ENCODE measurements at places on chromosomes 3 and 15.

GRCh38 chr3:18556503-18557135, 131.5 kb upstream of the SATB1 start:
- DNase-seq: no peak

DNA sequence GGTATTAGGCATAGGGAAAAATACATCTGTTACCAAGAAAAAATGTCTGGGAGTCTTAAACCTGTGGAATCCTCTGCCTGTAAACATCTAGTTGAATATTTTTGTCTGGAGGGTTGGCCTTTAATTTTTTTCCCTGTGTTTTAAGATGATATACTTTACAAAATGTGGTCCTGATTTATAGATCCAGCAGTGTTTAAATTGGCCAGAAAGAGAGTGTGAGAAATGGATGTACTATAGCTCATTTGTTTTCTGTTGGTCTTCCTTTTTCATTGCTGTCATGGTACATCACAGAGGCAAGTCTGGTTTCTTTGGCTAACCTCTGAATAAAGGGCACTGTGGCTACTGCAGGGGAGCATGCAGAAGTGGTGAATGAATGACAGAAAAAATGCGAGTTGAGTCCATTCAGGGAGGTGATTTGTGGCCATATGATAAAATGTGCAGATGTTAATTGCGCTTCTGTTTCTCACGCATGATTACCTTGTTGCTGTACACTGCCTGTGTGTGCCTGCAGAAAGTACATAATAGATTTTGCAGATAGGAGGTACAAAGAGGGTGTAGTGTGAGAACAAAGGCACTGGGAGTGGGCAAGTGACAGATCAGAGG, 150.0 kb downstream of the NFKBIZ start:
- no peak for DNase-seq

DNA sequence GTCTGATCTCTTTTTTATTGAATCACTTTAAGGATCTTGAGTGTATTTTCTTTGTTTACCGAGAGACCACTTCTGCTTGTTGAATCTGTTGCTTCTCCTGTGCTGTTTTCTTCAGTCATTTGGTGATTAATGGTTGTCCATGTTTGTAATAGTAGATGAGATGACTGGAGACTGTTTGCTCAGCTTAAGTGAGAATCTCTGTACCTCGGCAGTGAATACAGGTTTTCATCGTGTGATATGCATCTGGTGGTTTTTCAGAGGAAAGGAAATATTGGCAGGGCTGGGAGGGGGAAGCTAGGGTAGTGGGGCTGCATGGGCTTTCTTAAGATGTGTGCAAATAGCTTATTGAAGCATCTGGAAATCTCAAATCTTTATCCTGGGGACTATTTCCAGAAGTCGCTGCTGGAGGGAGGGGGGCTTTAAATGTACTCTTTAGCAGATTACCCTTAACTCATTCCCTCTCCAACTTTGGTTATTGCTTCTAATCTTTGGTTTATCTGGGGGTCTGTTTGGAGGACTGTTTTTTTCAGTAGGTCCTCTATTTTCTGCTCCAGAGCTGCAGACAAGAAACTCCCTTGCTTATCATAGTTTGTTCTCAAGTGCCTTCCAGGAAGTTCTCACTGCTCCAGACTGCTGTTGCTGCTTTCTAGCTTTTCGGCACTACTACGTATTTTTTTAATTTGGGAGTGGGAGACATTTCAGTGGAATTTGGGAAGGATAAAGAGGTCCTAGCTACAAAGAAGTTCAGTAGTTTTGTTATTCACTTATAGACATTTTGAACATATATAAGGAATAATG, 19.4 kb downstream of the CMTM8 start:
- no peak for DNase-seq

GRCh38 chr3:11829416-11829815, 17.3 kb downstream of the TAMM41 start:
- no peak for DNase-seq

DNA sequence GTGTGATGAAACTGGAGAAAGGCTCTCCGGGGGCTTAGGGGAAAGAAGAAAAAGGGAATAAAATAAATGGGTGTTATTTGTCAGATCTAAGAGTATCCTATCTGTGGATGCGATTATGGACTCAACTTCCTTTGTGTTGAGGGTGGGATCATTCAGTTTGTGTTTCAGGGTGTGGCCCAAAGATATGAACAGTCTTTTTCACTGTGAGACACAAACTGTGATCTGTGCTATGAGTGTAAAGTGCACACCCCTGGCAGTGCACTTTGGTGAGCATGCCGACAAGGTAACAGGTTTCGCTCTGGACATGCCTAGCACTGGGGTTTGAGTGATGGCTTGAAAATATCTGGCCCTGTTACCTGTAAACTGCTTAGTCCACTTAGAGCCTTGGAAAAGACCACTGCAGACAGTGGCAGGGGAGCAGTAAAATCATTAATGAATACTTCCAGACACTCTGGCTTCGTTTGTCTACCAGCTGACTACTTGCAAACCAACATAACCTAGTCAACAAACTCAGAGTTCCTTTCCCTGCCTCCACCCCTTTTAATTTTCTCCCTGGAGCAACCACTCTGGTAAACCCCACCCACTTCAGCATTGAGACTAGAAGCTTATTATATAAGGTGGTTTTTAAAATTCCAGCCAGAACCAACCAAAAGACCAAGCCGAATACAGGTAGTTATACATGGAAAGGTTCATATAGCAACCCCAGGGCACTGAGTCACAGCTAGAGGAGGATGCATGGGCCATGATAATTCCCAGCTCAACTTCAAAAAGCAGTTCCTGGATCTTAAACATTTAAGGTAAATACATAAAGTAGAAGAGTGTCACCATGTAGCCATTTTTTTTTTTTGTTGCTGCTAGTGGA, 55.1 kb downstream of the TAMM41 start:
- DNase-seq: no peak

DNA sequence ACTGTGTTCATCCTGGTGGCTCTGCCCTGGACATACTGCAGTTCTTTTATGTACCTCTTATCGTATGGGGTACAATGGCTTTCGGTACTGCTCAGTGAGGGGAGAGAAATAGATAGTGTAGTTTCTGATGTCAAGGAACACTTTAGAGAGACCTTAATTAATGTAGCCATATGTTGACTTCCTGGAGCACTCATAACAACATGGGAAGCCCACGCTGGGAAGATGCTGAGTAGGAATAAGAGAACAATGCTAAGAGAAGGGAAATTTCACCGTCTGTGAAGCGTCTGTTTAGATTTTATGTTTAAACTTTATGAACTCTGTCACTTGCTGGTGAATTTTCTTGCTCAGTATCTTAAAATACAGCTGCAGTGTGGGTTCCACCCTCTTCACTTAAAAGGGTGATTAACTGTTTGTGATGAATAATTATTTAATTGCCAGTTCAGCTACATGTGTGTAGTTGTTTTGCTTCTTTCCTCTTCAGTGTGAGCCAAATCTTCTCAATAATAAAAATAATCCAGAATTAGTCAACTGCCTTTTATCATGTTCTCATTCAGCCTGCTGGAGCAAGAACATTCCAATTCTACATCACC, 373.1 kb upstream of the TPRG1 start:
- DNase-seq: no peak

DNA sequence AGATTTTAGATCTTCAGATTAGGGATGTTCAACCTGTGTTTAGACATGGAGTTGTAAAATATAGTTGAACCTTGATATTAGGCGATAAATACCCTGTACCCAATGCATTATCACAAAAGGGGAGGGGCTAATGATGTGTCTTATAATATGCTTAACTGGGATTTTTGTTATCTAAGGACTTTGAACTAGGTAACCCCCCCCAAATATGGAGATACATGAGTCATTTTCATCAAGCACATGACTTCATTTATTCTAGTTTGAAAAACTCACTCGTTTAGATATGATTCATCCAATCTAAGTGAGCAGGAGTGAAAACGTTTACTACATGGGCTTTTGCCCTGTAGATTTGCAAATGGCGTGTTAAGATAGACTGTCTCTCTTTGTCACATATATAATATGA, 212.4 kb downstream of the IL5RA start:
- no peak for DNase-seq

- DNase-seq: no peak
These were observed 36.8 kb upstream of the TM4SF4 start for GRCh38 chr3:149437710-149438109.

GRCh38 chr15:66839506-66840112, 137.6 kb downstream of the SMAD6 start:
- no peak for DNase-seq

GRCh38 chr3:62229211-62229610, 144.1 kb downstream of the FEZF2 start:
- DNase-seq: no peak

DNA sequence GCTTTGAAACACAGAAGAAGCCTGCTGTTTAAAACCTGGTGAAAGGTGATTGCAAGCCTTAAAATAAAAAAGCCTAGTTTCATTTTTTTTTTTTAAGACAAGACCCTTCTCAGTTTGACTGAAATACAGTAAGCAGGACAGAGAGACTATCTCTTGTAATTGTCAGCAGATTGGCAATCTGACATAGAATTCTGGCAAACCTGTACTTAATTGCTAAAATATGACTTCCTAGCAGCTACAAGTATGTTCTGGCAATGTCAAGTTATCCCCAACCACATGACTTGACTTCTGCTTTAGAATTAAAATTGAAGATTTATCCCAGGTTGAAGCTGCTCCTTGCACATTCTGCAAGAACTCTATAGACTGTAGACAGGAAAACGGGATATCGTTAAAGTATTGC, 232.8 kb upstream of the NR2F2 start:
- no peak for DNase-seq

DNA sequence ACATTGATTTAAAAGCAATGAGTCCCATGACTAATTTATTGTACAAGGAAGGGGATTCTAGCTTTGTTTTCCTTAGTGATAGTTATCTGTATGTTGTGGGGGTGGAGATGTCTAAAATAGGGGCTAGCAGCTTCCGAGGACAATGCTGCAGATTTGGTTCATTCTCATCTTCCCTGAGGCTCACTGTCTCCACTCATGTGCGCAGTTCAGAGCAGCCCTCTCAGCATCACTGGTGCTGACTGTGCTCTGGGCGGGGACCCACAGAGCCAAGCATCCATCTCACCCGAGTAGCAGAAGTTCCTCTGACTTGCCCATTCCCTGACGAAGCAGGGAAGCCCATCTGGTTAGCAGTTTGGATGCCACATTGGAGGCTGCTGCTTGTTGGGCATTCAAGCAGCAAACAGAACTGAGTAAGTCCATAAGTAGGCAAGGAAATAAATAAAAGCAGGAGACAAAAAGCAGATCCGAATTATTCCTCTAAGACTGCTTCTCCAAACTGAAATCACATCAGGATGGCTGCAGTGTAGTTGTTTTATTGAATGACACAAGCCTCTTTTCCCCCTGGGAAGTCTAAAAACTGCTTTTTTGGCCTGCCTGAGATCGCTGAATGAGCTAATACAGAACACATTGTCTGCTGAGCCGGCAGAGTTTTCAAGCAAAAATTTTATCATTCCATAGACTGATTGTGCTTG, 27.5 kb downstream of the RARB start:
- no peak for DNase-seq

DNA sequence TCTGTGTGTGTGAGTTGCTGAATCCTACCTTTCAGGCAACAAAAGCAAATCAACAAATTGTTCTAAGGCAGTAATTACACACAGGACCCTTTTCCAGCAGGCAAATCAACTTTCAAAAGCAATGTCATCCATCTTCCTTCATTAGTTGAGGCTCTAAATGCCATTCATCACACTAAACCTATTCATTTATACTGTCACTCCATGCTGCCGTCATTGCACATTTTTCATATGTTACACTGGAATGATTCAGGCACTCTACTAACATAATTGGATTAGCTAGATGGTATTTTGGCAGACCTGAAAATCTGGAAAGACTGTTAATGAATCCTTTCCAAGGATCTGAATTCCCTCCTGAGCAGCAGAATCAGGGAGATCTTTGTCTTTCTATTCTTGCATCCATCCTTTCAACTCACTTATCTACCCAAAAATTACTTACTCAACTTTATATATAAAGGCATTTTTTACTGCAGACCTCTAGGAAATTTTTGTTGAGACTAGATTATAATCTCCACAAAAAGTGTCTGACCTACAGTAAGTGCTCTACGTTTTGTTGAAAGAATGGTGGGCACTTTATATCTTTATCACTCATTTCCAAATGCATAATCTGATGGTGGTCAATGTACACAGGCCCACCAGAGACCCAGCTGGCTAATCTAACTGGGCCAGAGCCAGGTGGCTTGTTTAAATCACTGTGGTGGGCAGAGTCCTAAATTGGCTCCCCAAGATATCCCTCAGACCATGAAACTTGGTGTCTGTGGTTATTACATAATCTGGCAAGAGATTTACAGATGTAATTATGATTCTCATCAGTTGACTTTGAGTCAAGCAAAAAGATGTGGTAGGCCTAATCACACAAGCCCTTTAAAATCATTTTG, 25.0 kb downstream of the MIX23 start:
- DNase-seq: no peak

DNA sequence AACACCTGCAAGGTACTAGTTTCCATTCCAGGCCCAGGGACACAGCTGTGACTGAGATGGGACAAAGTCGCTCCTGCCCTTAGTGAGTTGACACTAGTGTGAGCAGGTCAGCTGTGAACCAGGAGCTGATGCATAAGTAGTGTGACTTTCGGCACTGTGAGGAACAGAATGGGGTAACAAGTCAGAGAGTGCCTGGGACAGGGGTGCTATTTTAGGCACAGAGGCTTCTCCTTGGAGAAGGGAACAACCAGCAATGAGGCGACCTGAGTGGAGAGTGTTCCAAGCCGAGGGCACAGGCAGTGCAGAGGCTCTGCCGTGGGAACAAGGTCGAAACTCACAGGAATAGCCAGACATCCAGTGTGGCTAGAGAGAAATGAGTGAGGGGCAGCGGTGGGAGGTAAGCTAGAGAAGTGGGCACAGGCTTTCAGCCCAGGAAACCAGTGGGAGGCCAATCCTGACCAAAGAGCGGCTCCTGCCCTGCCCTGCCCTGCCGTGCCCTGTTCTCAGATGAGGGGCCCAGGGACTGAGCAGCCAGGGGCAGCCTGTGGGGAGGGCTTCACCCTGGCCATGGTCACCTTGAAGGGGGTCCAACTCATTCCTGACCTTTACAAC, 14.2 kb downstream of the DNAH1 start:
- DNase-seq: no peak

- no peak for DNase-seq
These were observed 4.1 kb upstream of the ACTC1 start for GRCh38 chr15:34799149-34800101.

GRCh38 chr3:154718053-154718452, 288.1 kb upstream of the GPR149 start:
- DNase-seq: no peak

GRCh38 chr3:43015991-43016865, 37.1 kb downstream of the GASK1A start:
- no peak for DNase-seq

- no peak for DNase-seq
These were observed 14.6 kb downstream of the HDC start for GRCh38 chr15:50250760-50251394.

GRCh38 chr3:101216710-101217465, 103.5 kb downstream of the IMPG2 start:
- no peak for DNase-seq

DNA sequence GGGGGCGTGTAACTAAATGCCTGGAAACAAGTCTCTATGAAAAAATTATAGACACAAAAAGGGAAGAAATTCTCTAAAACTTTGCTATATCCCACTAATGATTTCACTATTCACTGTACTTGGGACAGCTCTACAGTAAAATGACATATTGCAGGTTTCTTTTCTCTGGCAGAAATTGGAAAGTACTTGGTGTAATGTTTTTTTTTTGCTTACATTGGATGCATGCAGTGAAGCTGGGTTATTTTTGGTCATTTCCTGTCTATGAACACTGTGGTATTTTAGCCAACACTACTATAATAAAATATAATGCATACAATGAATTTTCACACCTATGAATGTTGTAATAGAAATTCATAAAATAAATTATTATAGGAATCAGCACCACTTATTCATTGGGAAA, 109.7 kb downstream of the LRRC49 start:
- DNase-seq: peak; percentile 13

GRCh38 chr3:197305854-197306253, 7.4 kb upstream of the DLG1 start:
- DNase-seq: no peak

Data from NCI-H460 (cell line).